NB4 (cell line): ENCODE measurements at places on chromosomes 5 and 9.
A peak's percentile ranks its signal among the peaks of the same experiment; 100 is the strongest.

DNA sequence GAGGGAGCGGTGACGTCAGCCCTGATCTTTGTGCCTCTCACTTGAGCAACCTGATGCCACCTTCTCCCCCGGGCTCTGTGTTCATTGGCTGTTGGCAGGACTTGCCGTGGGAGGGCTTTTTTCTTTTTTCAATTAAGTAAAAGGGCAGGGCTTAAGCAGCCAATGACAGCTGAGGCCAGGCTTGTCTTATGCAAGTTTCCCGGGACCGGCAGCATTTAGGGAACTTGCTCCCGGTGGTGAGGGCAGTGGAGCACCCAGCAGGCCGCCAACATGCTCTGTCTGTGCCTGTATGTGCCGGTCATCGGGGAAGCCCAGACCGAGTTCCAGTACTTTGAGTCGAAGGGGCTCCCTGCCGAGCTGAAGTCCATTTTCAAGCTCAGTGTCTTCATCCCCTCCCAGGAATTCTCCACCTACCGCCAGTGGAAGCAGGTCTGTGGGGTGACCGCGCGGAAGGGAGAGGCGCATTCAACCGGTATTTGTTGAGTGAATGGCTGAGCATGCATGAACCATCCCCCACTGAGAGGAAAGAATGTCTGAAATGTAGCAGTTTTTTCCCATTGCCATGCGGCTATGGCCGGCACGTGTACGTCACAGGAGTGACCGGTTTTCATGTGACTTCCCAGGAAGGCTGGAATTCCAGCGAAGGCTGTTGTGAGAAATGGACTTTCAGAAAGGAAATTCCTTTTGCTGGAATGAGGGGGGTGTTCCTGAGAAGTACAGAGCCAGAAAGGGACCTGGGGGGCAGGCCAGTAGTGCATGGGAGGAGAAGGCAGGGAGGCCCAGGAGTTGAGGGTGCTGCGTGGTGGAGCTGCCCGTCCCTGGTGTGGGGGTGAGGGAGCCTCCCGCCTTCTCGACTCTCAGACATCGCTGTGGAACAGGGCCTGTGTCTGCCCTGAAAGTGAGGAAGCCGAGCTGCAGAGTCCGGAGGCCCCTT, 29.0 kb downstream of the PTGES2 start:
- peak; percentile 95 for DNase-seq

- no peak for DNase-seq
Observed at GRCh38 chr9:132610661-132611060, 28.3 kb downstream of the BARHL1 start.

DNA sequence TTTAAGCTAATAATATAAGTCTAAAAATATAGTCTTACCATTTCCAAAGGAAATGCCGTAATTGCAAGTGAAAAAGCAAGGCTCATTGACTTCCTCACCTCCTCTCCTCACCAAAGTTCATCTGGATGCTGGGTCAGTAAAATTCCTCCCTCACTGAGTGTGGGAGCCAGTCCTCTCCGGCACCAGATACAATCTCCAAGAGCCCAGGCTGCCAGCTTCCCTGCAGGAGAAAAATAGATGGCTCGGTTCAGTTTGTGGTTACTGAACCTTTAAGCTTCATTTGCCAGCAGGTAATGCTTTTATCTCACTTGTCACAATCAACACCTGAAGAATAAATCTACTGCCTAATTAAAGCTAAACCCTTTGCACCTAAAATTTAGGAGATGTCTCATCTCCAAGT, 115.3 kb upstream of the VLDLR start:
- DNase-seq: no peak

GRCh38 chr5:114050087-114050486, 311.8 kb upstream of the KCNN2 start:
- no peak for DNase-seq

DNA sequence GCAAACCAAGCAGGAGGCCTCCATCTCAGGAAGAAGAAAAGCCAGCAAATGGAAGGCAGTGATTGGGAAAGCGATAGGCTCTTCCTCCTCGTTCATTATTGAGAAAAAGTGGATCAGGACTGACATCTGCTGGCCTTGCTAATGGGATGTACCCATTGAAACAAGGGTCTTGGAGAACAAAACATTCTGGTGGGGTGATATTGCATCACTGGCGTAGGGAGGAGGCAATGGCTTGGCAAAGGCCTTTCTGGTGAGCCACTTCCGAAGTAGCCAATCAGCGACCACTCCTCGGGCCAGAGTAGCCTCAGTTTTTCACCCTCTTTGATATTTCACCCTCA, 86.7 kb upstream of the NFIB start:
- DNase-seq: peak; percentile 28

- DNase-seq: no peak
Observed at GRCh38 chr5:150122536-150123481, 32.8 kb downstream of the PDGFRB start.

GRCh38 chr5:170254056-170254455, 21.3 kb downstream of the C5orf58 start:
- no peak for DNase-seq

- no peak for DNase-seq
Observed at GRCh38 chr5:84433461-84433860, 48.8 kb upstream of the EDIL3 start.

- DNase-seq: no peak
Observed at GRCh38 chr9:77647267-77648233, 572 bp downstream of the GNA14 start.

GRCh38 chr5:122311961-122312590, at the start of gene SNCAIP:
SNCAIP (plus strand) TSS chr5:122312237; CDS start chr5:122391135, 78,898 bp downstream.
- DNase-seq: peak; percentile 7

GRCh38 chr9:70829591-70830265, 291.7 kb downstream of the TRPM3 start:
- DNase-seq: no peak
